Gastroesophageal sphincter (tissue), 4 donors: ENCODE measurements at places on chromosomes 2 and 18. TPM values are rescaled to one million over a fixed set of nuclear protein-coding genes. Genes with fewer than 3 reads are reported as not detected.
A peak's percentile ranks its signal among the peaks of the same experiment; 100 is the strongest.

DNA sequence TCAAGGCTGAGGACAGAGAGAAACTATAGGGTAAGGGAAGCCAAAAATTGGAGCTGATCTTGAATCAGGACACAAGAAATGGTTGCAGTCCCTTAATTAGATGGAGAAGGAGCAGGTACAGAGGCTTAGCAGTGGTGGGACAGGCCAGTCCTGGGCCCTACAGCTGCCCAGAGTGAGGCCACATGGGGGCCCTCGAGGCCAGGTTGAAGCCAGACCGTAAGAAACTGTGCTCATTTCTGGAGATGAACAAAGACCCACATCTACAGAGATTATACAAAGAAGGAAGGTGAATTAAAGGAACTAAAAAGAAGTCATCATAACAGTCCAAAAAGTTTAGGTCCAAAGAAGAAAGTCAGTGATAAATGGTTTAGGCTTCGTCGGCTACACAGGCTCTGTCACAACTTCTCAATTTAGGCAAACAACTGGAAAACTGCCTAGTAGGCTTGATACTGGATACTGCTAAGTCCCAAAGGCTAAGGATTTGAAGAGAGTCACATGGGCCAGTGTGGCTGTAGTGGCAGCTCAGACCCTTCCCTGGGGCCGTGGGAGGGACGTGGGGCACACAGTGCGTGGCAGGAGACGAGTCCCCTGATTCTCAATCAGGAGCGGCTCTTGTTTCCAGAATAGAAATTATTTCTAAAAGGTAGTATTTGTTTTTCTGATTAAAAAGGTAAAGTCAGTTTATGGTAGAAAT, 50.4 kb upstream of the CNGA3 start:
- ATAC-seq = no peak

DNA sequence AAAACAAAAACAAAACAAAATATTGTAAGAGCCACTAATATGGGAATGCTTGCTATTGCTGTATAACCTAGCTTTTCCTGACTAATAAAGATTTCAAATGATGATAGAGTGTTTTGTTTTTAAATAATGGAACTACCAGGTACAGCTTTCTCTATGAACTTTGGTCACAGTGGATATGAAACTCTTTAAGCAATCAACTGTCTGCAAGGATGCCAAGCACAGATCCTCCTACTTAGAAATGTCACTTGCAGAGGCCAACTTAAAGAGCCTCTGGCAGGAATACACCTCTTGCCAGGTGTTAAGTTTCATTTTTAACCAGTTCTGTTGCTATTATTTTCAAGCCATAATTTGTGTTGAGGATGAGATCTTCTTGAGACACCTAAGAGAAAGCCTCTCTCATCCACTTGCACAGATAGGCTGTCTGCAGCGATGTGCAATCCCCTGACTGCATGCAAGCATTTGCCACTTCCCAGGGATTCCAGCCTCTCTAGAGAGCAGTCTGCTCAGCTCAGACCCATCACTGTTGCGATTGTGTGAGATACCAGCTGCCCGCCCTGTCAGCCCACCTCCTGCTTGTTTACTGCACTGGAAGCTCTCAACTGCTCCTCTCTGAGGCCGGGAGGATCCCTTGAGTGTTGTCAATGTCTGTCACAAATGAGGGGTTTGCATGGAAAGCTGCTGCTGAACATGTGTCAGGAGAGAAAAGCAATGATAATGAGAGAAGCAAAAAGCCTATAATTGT, 86.1 kb upstream of the SCG2 start:
- no peak for ATAC-seq

DNA sequence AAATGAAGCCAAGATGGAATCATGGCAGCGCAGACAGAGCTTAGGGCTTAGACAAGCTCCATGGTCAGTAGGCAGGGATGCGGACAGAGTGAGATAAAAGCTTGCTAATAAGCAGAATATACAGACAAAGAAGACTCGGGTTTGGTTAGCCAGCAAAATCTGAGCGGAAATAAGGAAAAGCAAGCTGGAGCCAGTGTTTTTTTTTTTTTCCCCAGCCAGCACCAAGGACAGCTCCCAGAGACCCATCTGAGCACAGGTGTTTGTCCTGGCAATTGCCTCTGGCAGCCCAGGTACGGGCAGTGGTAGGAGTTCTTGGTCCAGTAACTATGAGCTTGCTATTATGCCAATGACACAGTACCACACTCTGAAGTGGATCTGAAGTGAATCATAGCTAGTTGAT, 187.6 kb downstream of the ADCYAP1 start:
- no peak for ATAC-seq

DNA sequence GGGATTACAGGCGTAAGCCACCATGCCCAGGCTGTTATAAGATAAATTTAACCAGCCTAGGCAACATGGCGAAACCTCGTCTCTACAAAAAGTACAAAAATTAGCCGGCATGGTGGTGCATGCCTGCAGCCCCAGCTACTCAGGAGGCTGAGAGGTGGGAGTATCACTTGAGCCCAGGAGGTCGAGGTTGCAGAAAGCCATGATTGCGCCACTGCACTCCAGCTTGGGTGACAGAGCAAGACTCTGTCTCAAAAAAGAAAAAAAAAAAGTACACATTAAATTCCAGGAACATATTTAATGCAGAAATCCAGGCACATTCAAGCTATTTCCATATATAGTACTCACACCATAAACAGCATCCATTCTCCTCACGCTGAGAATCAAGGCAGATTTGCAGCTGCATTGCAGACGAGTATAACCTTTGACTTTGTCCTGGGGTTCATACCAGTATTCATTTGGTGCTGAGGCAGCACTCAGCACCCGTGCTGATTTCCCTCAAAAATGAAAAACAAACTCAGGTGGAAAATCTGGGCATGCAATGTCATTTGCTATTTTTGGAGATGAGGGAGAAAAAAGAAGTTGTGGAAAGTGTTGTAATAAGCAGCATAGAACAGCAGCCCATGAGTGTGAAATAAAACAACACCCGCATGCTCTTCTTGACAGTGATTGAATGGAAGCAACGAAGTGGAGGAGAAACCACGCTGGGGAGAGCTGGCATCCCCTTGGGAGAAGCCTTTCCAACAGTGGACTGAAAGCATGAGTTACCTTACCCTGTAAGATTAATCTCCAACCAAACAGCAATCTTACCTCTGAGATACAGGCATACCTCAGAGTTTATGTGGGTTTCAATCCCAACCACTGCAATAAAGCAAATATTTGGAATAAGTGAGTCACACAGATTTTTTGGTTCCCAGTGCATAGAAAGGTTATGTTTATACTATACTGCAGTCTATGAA, 46.8 kb upstream of the ANXA4 start:
- peak; percentile 48 for ATAC-seq

Gene GPR39
- not detected for total RNA-seq

GRCh38 chr2:80715433-80715832, 410.9 kb upstream of the LRRTM1 start:
- no peak for ATAC-seq

DNA sequence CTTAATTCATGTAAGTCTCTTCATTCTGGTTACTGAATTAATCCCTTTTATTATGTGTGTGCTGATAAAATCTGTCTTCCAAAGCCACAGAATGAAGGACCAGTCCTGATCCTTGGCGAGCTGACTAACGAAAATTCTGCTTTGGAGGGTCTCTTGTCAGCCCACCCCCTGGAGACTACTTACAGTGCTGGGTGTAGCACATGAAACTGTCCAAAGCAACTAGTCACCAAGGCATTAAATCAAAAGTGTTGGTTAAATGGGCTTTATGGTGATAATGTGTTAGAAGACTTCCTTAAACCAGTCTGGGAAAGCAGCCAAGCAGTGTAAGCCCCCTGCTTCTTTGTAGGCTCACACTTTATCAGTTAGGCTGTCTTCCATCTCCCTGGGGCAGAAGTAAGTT, 420.2 kb downstream of the SUCLG1 start:
- ATAC-seq = no peak
